Islet precursor cell (in vitro differentiated cells): ENCODE measurements at places on chromosomes 7 and 10.

DNA sequence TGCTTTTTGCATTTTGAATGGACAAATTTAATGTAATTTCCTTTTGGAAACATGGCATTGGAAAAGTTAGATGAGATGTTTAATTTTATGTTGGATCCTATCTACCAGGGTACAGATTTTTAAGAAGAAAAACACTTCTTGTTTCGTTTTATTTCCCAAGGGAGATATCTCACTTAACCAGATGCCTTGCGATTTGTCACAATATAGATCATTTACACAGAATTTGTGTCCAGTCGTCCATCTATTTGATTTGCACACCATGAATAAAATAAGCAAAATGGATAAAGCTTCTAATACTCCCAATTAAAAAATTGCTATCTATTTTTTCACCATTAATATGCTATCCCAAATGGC is 25.7 kb downstream of the HDAC9 start:
- DNase-seq: no peak

- no peak for DNase-seq
These were observed 234.9 kb downstream of the SH2D4B start for GRCh38 chr10:80772596-80772995.

DNA sequence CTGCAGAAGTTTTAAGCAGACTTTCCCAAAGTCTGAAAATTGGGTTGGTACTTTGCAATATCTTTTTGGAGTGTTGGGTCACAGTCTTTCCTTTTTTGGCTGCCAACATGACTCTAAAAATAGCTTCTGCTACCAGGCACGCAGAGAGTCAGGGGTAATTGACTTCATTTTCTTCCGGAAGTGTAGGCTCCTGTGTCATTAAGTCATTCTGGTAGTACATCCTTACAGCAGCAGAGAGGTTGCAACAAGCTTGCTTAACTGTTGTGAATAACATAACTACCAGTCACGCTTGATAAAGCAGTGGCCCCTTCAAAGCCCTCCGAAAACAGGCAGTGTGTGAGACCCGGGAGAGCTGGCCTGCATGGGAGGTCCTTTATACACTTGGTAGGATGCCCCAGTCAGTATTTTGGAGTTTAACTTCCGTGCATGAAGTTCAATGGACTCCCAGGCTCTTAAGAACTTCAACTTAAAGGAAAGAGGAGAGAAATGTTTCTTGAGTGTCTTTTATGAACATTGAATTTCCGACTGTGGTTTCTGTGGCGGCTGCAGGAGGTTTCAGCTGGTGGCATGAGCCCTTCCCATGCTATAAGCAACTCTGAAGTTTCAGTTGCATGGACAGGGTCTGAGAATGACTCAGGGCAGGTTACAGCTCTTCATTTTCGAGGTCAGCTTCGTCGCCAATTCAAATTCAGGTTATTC is 310.7 kb downstream of the GALNT17 start:
- DNase-seq: no peak

- no peak for DNase-seq
These were observed 136.6 kb downstream of the AHR start for GRCh38 chr7:17434841-17435692.

DNA sequence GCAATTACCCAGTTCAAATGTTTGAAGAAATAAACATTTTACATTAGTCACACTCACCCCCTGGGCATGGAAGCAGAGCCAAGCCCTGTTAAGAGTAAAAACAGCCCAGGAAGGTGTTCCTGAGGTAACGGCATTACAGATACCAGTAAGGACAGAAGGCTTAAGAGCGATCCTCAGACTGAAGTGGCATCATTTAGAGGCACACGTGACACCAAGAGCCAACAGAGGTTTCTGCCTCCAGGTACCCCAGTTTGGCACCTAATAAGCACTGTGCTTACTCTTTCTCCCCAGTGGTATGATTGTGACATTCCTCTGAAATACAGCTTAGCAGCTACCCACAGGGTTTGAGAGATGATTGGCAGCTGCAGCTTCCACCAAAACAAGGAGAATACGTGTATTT is 17.2 kb downstream of the MMS19 start:
- peak; percentile 49 for DNase-seq

DNA sequence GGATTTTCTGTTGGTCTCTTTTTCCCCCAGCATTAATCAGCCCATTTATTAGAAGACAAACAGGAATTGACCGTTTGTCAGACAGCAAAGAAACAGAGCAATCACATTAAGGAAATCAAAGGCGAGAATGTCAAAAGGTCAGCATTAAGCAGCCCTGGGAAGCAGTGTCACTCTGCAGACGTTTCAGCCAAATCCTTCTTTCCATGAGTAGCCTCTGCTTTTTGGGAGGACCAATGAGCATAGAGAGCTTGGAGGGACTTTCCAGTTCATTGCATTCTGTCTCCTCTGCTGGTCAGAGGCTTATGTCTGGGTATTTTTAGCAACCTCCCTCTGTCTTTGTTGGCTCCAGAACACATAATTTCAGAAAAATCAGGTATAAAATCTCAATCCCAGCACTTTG is 481.4 kb downstream of the GALNT17 start:
- peak; percentile 77 for DNase-seq

DNA sequence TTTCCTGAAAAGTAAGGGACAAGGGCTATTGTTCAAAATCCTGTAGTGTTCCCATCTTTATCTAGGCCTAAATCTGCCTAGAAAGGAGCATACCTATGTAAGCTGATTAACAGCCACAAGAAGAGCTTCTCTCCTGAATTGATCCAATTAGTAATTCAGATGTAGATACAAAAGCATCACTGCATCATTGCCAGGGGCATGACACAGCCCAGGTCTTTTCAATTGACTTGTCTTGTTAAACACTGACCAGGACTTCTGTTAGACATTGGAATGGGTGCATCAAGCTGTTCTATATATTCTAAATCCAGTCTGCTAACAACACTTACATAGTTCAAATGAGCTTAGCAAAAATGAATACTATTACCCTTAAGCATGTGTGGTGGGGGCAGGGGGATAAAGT is 589.2 kb downstream of the INHBA start:
- peak; percentile 80 for DNase-seq

GRCh38 chr10:10911471-10911921 is 106.2 kb upstream of the CELF2 start:
- DNase-seq: peak; percentile 98

DNA sequence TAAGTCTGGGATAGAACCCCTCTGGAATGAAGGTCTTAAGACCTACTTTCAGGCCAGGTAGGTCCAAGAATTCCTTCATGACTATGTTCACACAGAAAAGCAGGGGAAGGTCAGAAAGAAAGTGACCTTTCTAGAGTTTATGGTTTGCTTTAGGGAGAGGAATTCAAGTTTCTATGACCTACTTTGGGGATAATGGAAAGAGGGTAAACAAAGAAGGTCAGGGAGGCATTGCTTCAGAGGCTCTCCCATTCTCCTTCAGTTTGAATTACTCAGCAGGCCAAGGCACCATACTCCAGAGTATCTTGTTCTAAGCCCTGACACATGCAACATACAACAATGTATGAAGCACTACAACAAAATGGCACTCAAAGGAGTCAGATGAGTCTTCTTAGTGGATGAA is 11.5 kb upstream of the MACC1 start:
- DNase-seq: no peak

- DNase-seq: no peak
These were observed 32.5 kb downstream of the RGS10 start for GRCh38 chr10:119509909-119510451.

GRCh38 chr7:111324228-111324627 is 233.3 kb downstream of the LRRN3 start:
- no peak for DNase-seq

GRCh38 chr10:132836832-132837540 is 51.0 kb upstream of the NKX6-2 start:
- peak; percentile 56 for DNase-seq

DNA sequence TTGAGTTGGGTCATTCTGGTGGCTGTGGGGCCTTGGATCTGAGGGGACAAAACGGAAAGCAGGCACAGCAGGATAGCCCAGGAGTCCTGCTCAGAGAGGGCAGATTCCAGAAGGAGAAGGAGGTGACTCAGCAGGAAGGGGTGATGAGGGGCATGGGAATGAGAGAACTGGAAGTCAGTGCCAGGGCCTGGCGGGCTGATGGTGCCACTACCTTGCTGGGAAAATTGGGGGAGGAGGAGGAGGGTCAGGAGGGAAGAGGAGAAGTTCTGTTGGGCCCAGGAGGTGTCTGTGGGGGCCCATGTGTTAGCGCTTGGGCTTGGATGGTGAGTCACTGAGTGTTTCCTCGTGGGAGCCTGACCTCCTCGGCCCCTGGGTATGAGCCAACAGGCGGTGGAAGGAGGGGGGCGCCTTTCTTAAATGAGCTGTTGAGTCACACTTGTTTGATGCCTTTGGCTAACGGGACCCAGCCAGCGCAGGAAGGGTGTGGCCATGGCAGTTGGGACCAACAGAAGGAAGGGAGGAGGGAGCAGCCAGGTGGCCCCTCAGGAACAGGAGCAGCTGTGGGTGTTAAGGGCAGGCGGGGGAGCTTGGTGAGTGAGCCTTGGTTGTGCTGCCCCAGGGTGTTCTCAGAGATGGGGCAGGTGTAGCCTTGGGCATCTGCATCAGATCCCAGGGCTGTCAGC is 130.0 kb upstream of the BTBD16 start:
- peak; percentile 90 for DNase-seq

GRCh38 chr7:31875424-31875823 is 188.4 kb downstream of the PPP1R17 start:
- no peak for DNase-seq

GRCh38 chr7:36198854-36199266 is 45.8 kb downstream of the EEPD1 start:
- DNase-seq: no peak

DNA sequence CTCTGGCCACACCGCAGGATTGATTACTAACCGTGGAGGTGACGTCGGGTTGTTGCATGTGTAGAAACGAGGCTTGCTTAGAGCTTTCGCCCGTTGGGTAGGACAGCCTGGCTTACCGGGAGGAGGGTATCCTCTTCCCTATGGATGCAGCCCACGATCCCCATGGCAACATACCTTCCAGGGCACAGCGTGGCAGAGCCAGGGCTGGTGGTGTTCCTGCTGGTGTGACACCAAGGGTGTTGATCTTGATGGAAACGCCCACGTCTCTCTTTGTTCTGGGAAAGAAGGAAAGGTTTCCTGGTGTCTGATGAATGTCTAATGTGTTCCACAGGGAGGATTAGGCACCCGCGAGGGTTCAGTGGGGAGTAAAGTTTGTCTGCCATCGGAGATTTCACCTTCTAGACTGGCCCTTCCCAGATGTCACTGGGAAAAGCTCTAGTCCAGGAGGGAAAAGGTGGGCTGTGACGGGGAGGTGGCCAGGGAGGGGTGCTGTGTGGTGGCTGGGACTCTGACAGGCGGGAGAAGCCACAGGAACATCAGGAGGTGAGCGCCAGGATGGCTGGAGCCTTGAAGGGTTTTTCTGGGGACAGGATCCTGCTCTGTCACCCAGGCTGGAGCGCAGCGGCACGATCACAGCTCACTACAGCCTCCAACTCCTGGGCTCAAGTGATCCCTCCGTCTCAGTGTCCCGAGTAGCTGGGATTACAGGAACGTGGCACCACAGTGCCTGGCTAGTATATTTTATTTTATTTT is 102.1 kb downstream of the CUX1 start:
- no peak for DNase-seq

DNA sequence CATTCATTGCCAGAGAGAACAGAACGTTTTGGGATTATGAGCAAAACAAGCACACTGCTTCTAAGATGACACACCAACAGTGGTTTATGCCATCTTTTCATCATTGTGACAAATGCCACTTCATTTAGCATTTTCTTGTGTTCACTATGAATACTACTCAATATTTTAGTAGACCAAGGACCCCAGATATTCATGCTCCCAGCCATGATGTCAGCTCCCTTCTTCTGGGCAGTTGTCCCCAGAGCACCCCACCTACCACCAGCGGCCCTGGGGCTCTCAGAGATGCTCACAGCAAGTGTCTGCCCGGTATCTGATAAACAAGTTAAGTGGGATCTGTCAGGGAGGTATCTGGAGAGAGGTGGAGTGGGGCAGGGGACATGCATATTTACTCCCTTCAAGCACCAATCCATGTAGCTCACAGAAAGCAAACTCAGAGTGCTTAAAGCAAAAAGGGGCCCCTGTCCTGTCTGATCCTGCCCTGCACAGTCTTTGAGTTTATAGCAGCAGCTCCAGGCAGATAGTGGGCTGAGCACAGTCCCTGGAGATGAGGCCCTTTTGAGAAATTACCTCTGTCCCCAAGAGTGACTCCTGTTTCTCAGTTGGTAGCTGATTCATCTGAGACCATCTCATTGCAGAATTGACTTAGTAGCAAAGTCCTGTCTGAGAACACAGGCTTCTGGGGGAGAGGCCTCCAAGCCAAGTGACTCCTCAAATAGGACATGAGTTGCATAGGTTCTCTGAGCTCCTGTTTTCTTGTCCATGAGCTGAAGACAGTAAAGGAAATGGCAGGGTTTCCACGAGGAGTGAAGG is 281.8 kb upstream of the KLF6 start:
- peak; percentile 56 for DNase-seq

GRCh38 chr7:47887016-47887640 is 61.1 kb downstream of the PKD1L1 start:
- no peak for DNase-seq

- DNase-seq: peak; percentile 84
These were observed 22.8 kb downstream of the C10orf105 start for GRCh38 chr10:71696628-71697326.
